T-cell (primary cell): ENCODE measurements at places on chromosomes 6 and 20.

- no peak for DNase-seq
Measured at GRCh38 chr20:24587384-24588046, 118.1 kb downstream of the SYNDIG1 start.

DNA sequence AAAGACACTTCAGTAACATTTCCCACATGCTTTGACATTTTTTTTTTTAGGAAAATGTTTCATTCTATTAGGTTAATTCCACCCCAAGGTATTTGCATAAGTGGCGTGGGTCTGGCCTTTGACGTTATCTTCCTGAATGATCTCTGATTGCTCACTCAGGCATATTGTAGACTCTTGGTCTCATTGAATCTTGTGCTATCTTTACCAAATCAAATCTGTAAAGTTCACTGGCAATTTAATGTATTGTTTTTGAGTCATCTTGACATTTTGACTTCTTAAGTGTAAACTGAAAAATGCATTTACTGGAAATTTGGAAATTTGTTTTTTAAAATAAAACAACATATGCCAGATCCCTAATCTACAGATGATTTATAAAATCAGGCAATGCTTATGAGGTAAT, 16.0 kb upstream of the VIP start:
- DNase-seq: no peak

- DNase-seq: no peak
Measured at GRCh38 chr6:134375220-134375580, 57.3 kb upstream of the SGK1 start.

- no peak for DNase-seq
Measured at GRCh38 chr6:168440520-168441433, at the start of gene SMOC2. SMOC2 (plus strand) TSS chr6:168441184; CDS start chr6:168441371, 187 bp downstream.

GRCh38 chr20:37973059-37973910, 60.0 kb downstream of the TTI1 start:
- DNase-seq: no peak

DNA sequence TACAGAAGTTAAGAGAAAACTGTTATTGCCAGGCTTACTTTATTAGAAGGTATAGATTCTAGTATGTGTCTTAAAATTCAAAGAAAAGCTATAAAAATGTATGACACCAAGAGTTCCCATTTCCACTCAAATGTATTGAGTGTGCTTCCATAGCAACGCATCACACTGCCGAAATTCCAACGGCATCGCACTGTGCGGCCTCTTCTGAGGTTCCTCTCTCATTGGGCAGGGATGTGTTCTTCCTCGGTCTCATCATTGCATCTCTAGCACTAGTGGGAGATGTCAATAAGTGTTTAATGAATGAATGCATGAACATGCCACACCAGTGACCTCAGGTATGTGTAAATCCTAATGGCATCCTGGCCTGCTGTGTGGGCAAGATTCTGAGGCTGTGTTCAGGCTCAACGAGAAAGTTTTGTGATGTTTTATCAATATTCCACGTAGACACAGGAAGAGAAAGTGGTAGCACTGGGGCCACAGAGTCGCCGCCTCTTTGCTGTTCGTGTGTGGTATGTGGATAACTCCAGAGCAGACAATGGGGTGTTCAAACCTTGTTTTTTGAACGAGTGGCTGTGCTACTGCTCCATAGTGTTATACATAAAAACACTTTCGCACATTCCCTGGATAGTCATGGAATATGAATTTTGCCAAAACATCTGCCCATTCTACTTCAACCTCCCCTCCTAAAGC, 171.6 kb downstream of the ADGB start:
- no peak for DNase-seq

DNA sequence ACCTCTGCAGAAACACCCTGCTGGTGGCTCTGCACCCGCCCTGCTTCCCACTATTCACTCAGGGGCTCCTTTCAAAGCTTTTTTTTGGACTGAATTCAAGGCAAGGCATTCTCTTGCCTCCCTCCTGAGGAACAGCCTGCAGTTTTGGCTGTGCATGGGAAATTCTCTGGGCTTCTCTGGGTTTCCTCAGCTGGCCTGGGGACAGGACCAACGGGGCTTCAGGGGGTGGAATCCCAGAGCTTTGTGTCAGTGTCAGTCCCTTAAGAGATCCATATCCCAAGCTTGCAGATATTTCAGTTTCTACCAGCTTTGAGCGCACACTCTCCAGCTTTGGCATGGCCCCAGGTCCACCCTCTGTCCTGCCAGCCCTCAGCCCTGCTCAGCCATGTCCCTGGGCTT, 2.0 kb downstream of the SCRT2 start:
- no peak for DNase-seq

GRCh38 chr6:169884158-169884557, 132.7 kb downstream of the ERMARD start:
- no peak for DNase-seq

DNA sequence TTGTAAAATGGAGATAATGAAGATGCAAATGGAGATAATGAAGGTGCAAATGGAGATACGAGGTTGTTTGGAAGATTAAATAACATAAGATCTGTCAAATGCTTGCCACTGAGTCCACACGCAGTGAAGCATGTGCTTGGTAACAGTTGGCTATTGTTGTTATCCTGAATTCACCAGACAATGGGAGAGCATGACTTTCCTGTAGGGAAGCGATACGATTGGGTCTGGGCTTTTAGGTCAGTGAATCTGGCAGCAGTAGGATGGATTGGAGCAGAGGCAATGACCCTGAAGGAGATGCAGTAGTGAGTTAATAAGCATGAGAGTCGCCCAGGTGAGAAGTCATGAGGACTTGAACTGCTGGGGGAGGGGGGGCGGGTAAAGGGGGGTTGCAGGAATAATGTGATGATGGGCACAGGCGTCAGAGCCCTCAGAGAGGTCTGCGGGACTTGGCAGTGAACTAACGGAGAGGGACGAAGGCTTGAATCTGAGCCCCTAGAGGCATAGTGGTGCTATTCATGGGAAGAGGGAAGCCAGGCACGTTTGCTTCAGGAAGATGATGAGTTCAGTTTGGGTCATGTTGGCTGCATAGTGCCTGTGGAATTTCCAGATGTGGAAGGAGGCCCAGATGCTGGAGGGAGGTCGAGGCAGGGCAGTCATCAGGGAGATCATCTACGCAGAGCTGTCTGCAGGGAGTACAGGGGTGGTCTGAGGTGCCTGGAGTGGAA, 55.4 kb downstream of the ZDHHC14 start:
- no peak for DNase-seq

DNA sequence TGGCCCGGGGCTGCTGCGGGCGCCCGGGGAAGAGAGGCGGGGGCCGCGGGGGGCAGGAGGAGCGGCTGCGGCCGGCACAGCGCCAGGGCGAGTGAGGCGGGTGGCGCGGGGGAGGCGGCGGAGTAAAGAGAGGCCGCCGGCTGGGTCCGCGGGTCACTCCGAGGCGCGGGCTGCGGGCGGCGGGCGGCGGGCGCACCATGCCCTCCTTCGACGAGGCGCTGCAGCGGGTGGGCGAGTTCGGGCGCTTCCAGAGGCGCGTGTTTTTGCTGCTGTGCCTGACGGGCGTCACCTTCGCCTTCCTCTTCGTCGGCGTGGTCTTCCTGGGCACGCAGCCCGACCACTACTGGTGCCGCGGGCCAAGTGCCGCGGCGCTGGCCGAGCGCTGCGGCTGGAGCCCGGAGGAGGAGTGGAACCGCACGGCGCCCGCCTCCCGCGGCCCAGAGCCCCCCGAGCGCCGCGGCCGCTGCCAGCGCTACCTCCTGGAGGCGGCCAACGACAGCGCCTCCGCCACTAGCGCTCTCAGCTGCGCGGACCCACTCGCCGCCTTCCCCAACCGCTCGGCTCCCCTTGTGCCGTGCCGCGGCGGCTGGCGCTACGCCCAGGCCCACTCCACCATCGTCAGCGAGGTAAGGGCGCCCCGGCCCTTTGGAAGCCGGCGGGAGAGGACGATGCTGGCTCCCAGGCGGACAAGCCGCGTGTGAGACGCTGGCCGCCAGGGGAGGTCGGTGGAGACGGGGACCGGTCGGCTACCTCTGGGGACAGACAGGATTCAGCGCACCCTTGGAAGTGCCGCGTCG, at the start of gene SLC22A3:
TSS of gene SLC22A3 (plus strand) at position 156 of the 797 bp plus-strand sequence. CDS start at position 198, 42 bp downstream.
- DNase-seq: no peak

GRCh38 chr6:158480989-158481388, 78.9 kb upstream of the TMEM181 start:
- no peak for DNase-seq

DNA sequence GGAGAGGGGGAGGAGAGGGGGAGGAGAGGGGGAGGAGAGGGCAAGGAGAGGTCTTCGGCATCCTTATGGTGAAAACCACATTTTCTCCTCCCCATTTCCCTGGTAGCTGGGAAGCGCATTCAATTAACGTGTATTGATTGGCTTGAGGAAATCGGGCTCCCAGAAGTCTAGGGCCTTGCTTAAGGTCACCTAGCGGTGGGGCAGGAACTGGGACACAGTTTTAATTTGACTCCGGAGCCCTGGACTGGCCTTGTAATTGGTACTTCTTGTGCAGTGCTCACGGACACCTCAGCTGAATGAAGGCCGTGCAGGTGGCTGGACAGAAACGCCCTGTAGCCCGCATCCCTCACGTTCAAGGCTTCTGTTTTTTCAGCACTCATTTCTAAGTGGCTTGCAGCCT, 42.8 kb downstream of the CTCFL start:
- no peak for DNase-seq

- DNase-seq: no peak
Measured at GRCh38 chr20:61178551-61179071, 73.5 kb upstream of the CDH4 start.

- no peak for DNase-seq
Measured at GRCh38 chr6:25237579-25237978, 41.6 kb upstream of the CARMIL1 start.

- no peak for DNase-seq
Measured at GRCh38 chr20:60283281-60283680, 325.1 kb downstream of the CDH26 start.

DNA sequence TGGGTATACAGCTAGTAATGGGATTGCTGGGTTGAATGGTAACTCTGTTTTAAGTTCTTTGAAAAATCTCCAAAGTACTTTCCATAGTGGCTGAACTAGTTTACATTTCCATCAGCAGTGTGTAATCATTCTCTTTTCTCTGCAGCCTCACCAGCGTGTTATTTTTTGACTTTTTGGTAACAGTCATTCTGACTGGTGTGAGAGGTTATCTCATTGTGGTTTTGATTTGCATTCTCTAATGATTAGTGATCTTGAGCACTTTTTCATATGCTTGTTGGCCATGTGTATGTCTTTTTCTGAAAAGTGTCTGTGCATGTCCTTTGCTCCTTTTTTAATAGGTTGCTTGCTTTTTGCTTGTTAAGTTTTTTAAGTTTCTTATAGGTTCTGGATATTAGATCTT, 194.2 kb upstream of the PHACTR1 start:
- no peak for DNase-seq

DNA sequence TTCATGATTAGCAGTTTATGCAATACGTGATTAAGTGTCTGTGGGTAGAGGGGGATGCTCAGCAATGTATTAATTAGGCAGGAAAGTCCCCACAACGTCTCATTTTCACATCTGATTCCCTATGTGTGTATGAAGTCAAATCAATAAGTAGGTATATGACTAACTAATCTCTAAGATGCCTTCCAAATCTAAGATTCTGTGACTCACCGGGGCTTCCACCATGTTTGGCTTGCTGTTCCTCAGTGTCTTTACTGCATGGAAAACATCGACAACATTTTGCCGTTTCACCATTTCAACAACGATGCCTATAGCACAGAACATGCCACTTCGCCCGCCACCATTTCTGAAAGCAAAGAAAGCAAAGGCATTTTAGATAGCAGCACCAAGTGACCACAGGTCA, 72.0 kb upstream of the THEMIS start:
- peak; percentile 27 for DNase-seq

DNA sequence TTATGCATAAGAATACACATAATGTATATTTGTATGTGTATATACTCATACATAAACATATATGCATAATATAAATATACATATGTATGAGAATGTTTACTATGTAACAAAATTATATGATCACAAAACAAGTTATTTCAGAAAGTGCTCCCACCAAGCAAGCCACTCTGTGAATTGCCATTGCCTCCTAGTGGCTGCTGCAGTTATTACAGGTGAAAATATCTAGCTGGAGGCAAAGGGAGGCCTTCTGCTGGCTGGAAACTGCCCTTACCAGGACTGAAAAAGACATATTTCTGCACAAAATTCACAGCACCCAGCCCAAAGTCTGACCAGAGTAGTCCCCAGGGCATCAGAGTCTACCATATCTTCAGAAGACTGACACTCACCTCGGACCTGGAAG, 14.4 kb upstream of the ADAM33 start:
- no peak for DNase-seq

DNA sequence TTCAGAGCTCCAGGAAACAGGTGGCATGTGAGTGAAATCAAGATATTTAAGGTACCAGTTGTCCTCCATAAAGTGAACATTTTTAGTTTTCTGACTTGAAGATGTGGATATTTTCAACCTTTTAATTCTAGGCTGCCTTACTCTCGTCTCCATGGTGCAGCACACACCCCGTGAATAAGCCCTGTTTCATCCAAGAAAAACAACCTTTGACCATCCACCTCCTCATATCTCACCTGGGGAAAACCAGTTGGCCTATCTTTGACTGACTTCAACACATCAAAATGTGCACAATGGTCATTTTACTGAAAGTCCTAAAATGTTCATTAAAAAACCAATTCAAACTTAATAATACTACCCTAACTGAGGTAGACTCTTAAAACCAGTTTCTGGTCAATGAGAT, 73.8 kb upstream of the CD2AP start:
- no peak for DNase-seq

DNA sequence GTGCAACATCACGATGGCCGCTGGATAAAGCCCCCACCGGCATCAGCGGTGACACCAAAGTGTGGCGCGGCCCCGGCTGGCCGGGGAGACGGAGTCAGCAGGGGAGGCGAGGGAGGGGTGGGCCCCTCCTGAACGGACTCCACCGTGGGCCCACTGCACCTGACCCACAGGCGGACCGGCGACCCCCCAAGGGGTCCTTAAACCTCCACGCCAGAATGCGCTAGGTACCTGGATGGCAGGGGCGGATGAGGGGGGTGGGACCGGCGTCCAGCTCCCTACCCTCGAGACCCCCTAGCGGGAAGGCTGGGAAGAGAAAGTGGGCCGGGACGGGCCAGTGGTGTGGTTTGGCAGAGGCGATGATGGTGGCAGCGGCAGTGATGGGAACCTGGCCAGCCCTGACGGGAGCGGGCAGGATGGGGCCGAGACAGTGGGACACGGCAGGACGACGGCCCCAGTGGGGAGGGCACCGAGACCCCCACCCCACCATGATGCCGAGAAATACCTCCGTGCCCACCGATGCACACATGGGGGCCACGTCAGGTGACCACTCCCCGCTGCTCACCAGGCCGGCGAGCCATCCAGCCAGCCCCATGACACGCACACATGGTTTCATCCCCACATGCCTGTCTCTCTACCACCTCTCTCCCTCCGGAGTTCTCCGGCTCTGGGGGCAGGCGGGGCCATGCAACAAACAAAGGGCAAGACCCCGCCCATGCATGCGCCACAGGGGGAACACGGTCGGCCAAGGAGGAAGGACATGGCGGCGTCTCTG, 771.9 kb upstream of the DEFB115 start:
- DNase-seq: no peak

DNA sequence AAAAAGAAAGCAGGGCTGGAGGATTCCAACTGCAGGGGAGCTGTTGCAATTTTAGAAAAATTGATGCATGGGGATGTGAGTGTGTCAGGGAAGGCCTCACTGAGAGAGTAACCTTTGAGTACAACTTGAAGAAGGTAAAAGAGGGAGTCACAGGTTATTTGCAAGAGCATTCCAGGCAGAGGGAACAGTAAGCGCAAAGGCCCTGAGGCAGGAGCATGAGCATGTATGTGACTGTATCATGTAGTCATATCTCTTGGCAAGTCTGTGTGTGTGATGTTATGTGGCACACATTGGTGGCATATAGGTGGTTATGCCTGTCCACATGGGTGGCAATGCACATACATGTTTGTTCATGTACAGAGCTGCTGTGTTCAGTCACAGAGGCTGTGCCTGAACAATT, 71.2 kb upstream of the ZNFX1 start:
- no peak for DNase-seq

- no peak for DNase-seq
Measured at GRCh38 chr6:159217595-159218275, 48.5 kb downstream of the FNDC1 start.
